ENCODE measurements at places on chromosomes 6 and 20.

GRCh38 chr6:18585032-18585573, 198.0 kb downstream of the RNF144B start:
- DNase-seq = peak; percentile 1

DNA sequence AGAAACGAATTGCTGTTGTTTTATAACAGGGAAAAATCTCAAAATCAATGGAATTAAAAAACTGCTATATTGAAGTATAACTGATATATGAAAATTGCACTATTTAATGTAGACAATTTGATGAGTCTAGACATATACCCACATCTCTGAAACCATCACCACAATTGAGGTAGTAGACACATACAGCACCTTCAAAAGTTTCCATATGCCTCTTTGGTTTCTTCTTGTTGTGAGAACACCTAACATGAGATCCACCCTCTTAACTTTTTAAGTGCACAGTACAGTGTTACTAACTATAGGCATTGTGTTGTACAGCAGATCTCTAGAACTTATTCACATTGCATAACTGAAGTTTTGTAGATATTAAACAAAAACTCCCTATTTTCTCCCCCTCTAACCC, 14.0 kb upstream of the SLC17A5 start:
- no peak for DNase-seq

DNA sequence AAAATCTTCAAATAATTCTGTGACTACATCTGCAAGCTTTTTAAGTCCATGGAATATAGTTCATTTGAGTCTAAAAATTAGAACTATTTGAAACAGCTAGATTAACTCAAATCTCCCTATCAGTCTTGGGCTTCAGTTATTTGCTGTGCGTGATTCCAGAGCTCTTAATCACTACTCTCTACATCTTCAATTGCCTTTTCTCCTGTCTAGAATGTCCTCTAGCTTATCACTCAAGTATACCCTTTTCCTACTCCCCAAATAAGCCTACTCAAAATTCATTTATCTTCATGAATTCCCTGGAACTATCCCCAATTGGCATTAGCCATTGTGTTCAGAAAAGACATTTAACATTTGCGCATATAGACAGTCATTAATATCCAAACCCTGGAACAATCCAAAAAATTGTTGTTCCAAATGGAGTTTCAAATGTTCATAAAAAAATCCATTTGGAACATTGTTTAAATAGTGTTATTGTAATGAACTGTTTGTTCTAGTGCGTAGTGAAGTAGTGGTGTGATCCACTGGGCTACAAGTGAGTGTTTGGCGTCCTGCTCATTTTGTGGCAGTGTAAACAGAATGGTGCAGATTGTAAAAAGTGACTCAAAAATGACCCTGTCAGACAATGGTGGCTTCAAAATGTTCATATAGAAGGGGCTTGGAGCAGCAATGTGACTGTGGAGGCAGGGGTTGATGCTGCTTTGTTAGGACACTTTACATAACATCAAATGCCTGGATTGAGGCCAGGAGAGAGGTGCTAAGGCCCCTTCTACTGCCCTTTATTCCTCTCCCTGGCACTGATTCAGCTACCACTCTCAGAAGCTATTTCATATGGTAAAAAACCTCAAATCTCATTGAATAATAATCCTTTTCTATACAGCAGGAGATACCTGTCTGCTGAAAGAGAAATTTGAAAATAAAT, 122.3 kb downstream of the KIF6 start:
- no peak for DNase-seq

GRCh38 chr6:155472886-155473285, 17.2 kb upstream of the NOX3 start:
- no peak for DNase-seq

DNA sequence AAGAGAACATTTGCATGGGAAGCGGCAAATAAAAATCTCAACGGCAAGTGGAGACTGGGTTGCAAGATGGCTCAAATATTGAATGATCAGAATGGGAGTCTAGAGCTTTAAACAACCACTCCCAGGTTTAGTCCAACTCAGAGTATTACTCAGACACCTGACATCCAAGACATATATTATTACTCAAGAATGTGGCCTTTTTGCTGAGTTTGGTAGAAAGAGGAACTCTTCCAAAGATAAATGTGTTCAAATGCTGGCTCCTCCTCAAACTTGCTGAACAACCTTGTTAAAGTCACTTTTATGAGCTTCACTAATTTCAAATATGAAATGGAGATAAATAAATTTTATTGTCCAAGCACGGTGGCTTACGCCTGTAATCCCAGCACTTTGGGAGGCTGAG, 77.8 kb downstream of the ESR1 start:
- no peak for DNase-seq

GRCh38 chr6:127518710-127519468, at the start of gene MTCL3:
MTCL3 (minus strand) TSS chr6:127519335.
- no peak for DNase-seq

DNA sequence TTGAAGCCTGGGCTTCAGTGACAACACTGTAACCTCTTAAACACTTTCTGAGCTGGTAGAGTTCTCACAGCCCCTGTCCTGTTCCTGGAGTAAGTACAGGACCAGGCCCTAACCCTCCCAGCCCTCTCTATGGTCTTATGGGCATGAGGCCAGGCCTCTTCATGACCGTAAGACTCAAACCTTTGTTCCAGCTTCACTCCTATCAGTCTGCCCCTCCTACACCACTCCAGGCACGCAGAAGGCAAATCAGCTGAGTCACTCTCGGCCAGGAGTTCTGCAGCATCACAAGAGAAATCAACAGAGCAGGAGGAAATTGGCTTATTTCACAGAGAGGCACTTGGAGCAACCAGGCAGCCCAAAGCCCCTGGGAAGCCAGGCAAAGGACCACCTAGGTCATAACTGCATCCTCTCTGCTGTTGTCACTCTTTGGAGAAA, 25.3 kb upstream of the CHD6 start:
- no peak for DNase-seq

DNA sequence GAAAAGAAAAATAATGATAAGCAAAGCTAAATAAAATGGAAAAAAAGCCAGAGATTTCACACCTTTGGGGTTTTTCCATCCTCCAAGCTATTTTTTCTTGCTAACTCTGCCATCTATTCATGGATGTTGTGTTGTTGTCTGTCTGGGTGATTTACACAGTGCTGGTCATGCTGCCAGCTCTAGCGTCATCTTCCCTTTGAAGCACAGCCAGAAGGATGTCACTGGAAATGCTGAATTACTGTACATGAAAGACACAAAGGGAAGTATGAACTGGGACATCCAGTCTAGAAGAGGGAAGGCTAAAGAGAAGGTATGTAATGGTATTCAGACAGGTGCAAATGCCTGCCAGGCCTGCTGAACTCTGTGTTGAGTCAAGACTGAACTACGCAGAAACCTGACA, 241.9 kb upstream of the STXBP5 start:
- no peak for DNase-seq

GRCh38 chr20:21714297-21715192, 9.1 kb downstream of the PAX1 start:
- peak; percentile 86 for DNase-seq

Data from iPS DF 19.7 (cell line).